ENCODE measurements at places on chromosomes 1 and 21.

DNA sequence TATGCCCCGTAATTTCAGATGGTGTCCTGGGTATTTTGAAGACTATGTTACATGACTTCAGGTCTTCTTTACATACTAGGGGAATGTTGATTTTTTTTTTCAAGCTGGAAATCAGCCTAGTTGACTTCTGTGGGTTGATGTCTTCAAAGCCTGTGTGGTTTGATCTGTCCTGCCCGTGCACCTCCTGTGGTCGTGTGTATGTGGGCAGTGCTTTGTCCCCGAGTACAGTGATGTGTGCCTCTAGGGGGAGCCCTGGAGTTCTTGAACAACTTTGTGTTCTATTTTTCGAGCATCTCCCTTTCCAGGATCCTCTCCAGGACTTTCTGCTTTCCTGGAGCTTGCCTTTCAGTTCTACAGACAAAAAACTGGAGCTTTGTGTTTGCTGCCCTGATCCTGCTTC, 28.9 kb downstream of the OBSCN start:
- DNase-seq = peak; percentile 19

- DNase-seq = no peak
These were observed 95.3 kb downstream of the BACH1 start for GRCh38 chr21:29394051-29394450.

- no peak for DNase-seq
These were observed 84.1 kb downstream of the MAB21L3 start for GRCh38 chr1:116195077-116195868.

DNA sequence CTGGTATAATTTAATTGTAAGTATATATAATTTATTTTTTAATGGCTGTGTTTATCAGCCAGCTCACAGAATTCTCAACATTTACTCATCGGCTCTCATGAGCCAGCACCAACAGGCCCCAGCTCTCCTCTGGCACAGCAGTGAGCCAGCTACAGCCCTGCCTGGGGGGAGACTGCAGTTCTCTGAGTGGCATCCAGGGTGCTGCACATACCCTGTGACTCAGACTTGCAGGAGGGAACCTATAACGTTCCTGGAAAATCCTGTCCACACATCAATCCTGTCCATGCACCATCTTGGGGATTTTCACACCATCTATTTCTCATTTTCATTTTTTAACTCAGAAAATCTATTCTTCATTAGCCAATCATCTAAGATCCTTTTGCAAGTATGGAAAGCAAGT, 36.5 kb downstream of the FHAD1 start:
- DNase-seq = peak; percentile 5

DNA sequence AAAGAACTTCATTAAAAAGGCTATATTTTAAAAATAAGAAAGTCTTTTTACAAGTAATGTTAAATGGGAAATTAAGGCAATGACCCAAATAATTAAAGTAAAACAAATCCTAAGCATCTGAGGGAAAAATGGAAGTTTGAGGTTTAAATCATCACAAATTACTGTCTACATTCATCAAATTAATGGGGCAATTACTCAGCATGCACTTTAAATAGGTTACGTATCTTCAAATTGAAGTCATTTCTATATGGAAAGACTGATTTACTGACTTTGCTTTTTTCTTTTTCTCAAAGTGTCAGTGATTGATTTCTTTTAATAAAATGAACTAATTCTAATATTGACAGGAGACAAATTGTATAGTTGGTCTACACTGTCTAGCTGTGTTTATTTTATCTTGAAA, 1452.3 kb downstream of the NCAM2 start:
- DNase-seq = no peak

DNA sequence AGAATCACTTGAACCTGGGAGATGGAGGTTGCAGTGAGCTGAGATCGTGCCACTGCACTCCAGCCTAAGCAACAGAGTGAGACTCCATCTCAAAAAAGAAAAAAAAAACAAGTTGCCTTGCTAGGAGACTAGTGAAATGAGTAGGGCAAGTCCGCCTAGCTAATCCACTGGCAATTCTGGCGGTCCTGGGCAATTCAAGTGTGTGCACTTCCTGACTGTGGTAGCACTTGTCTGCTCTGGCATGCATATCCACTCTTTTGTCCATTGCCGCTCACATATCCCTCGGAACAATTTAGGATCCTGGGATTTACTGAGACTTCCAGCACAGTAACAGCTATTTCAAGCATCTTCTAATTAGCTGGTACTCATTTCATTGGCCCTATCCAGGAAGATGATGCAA, 426.3 kb upstream of the ADGRL2 start:
- no peak for DNase-seq

DNA sequence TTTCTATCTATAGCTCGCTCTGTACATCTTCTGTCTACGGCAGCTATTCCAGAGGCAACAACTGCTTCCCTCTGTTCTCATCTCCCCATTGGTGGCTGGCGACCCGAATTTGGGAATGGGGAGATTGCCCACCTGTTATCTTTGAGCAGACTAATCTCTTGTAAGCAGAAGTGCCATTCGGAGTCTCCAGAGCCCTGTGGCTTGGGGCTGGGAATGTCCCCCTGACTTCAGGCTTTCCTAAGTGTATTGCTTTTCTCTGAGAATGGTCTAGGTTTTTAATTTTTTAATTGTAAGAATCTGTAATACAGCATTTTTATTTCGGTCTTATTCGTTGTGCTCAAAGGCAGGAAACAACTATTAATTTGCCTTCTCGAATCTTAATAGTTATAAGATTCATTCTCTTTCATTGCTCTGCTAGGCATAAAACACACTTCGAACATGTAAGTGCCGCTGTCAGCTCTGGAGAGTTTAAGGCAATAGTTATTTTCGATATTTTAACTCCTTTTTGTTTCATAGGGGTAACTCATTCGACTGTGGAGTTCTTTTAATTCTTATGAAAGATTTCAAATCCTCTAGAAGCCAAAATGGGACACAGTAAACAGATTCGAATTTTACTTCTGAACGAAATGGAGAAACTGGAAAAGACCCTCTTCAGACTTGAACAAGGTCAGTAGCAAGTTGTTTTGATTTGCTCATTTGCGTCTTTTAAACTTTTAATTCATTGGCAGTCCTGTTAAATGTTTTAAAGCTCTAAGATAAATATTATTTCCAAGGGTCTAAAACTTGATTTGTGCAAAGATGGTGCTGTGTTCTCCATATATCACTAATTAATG, 514 bp downstream of the AGL start:
- no peak for DNase-seq

- no peak for DNase-seq
These were observed 4.1 kb downstream of the KRTAP15-1 start for GRCh38 chr21:30444204-30444603.

GRCh38 chr1:78536427-78536826, 45.7 kb downstream of the PTGFR start:
- DNase-seq = no peak

- peak; percentile 65 for DNase-seq
These were observed 150.3 kb upstream of the SPAG17 start for GRCh38 chr1:118335331-118335732.

- DNase-seq = no peak
These were observed 6.6 kb downstream of the TBX19 start for GRCh38 chr1:168287237-168287664.

- no peak for DNase-seq
These were observed 67.8 kb downstream of the RNF220 start for GRCh38 chr1:44472620-44473525.

DNA sequence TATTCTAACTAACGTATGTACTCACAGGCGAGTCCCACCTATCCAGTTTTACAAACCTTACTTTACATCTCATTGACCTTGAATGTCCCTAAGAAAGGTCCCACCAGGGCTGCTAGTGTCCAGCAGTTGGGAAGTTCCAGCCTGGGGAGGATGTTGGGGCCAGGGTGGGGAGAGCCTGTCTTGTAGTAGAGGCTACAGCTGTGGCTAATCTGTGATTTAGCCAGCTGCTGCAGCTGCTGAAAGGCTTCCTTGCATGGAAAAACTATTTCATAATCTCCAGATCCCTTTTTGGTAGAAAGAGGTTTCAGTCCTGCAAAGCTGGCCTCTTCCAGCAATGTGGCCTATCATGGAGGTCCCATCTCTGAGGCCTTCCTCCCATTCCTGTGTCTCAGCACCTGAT, 23.1 kb downstream of the TNN start:
- DNase-seq = no peak

DNA sequence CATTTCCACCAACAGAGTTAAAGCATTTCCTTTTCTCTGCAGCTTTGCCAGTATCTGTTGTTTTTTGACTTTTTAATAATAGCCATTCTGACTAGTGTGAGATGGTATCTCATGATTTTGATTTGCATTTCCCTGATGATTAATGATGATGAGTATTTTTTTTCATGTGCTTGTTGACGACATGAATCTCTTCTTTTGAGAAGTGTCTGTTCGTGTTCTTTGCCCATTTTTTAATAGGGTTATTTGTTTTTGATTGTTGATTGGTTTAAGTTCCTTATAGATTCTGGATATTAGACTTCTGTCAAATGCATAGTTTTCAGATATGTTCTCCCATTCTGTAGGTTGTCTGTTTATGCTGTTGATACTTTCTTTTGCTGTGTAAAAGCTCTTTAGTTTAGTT, 37.9 kb upstream of the PALMD start:
- DNase-seq = no peak

DNA sequence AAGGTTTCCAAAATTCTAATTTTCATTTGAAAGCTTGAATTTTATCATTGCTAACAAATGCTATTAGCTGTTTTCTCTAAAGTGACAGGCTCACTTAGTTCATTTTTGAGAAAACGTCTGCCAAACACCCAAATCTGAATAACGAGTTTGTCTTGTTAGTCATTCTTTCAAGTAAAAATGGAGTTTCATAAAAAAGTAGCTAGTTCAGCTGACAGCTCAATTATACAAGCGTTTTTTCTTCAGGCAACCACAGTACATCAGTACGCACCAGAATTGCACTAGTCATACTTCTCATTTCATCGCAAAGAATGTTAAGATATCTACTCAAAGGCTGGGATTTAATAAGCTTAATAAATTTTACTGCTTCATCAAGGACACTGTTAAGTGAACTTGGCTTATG, 72.3 kb upstream of the SLFNL1 start:
- DNase-seq = no peak

- DNase-seq = no peak
These were observed 183.9 kb downstream of the CAMTA1 start for GRCh38 chr1:6969106-6969505.

DNA sequence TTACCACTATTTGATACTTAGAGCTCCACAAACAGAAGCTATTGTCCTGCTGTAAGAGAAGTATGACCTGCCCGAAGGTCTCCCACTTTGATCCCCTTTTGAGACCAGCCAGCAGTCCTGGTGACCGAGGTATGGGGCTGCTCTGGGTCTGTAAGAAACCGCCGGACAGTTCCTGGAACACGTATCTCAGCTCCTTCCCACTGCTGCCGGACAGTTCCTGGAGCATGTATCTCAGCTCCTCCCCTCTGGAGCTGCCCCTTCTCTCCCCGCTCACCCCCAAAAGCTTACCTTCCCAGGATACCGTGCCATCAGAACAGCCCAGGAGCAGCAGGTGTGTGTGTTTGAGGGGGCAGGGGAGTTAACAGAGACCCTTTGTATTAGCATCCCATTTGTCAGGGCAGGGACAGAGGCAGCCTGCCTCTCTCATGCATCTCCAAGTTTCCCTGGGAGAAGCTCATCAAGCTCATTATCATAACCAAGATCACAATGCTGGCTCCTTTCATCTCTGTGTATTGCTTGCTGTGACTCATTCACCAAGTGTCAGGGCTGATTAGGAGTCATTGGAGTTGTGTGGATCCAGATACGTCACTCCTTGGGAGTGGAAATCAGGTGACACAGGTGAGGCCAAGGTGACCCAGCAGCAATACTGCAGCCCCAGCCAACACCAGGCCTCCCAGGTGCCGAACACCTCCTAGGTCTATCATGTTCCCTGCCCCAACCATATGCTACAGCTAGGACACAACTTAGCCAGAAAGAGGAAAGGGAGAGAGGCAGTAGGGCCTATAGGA, 25.3 kb downstream of the OPTC start:
- no peak for DNase-seq

- DNase-seq = no peak
These were observed 16.6 kb upstream of the ATP2B4 start for GRCh38 chr1:203609979-203610493.

DNA sequence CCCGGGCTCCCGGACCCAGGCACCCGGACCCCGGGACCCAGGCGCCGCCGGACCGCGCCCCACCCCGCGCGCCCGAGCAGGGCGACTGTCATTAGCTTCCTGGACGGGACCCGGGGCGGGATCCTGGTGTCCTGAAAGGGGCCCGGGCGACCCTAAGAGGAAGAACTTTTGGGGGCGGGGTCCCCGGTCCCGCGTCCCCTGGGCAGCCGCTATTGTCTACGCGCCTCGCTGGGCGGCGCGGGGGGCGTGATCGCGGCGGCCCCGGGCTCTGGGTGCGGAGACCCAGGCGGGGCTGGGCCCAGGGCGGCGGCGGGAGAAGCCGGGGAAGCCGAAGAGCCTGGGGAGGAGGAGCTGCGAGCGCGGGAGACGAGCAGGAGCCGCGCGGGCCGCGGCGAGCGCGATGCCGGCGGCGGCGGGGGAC, 465 bp downstream of the HUNK start:
- DNase-seq = peak; percentile 31

GRCh38 chr1:239243006-239243405, 143.4 kb upstream of the CHRM3 start:
- no peak for DNase-seq

DNA sequence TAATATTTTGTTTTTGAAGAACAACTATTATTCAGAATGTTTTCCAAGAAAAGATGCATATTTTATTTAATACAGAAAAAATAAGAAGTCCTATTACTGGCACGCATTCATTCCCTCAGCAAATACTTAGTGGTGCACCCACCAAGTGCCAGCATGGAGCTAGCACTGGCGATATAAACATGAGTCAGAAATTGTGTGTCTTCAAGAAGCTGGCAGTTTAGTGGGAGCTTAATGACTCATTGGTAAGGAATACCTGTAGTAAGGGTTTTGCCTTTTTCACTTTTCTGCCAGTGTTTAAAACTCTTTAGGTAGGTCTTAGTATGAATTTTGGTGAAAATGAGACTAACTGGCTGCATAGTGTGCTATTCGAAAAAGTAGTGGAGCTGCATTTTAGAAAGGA, 6.3 kb downstream of the MAGI3 start:
- DNase-seq = no peak

- DNase-seq = no peak
These were observed 15.0 kb upstream of the PTPN14 start for GRCh38 chr1:214566158-214567104.

- no peak for DNase-seq
These were observed 33.6 kb downstream of the CD58 start for GRCh38 chr1:116537040-116537831.

- DNase-seq = no peak
These were observed 50.9 kb downstream of the VANGL2 start for GRCh38 chr1:160451119-160451858.

- DNase-seq = no peak
These were observed 64.3 kb upstream of the IRF2BP2 start for GRCh38 chr1:234674218-234674815.

GRCh38 chr1:208919371-208919770, 664.1 kb upstream of the CAMK1G start:
- DNase-seq = no peak

- DNase-seq = no peak
These were observed 283.9 kb downstream of the KCNT2 start for GRCh38 chr1:196324345-196324744.

All from COR-L47 (cell line).